D721Med (cell line): ENCODE measurements at places on chromosomes 5 and 9.

DNA sequence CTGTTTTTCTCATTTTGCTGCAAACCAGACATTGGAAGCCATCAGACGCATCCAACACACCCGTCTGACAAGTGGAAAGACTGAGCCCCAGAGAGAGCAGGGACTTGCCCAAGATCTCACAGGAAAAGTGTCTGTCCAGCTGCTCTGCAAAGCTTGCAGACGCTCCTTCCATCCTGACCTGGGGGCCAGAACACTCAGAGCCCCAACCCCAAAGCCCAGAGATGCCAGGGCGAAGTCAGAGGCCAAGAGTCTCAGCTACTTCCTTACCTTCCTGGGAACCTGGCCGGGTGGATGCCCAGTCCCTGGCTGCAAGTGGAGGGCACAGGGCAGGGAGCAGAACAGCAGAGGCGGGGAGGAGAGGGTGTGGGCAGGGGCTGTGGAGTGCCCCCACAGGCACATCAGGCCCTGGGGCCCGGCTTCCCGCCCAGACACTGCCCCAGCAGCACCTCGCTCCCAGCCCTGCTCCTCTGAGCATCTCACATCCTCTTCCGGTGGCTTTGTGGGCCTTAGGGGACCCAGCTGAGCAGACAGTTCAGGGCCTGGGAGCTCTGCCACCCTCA lies 9.7 kb upstream of the RALGDS start:
- DNase-seq: no peak

- DNase-seq: no peak
Measured at GRCh38 chr9:92671323-92671722, 1.4 kb upstream of the IPPK start.

DNA sequence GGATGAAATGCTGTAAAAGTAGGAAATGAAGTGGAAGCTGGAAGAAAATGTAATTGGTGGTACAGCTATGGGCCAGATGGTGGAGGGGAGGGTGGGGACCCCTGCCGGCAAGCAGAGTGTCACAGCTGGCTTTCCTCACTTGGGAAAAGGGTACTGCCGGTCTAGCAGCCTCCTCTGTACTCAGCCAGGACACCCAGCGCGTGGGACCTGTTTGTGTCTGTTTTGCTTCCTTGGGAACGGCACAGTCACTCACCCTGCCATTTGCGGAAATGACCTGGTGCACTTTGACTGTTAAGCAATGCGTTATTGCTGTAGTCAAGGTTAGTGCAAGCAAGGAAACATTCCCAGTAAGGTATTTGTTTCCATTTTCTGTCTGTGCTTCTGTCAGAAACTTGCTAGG lies 10.1 kb downstream of the TMEM252 start:
- no peak for DNase-seq

DNA sequence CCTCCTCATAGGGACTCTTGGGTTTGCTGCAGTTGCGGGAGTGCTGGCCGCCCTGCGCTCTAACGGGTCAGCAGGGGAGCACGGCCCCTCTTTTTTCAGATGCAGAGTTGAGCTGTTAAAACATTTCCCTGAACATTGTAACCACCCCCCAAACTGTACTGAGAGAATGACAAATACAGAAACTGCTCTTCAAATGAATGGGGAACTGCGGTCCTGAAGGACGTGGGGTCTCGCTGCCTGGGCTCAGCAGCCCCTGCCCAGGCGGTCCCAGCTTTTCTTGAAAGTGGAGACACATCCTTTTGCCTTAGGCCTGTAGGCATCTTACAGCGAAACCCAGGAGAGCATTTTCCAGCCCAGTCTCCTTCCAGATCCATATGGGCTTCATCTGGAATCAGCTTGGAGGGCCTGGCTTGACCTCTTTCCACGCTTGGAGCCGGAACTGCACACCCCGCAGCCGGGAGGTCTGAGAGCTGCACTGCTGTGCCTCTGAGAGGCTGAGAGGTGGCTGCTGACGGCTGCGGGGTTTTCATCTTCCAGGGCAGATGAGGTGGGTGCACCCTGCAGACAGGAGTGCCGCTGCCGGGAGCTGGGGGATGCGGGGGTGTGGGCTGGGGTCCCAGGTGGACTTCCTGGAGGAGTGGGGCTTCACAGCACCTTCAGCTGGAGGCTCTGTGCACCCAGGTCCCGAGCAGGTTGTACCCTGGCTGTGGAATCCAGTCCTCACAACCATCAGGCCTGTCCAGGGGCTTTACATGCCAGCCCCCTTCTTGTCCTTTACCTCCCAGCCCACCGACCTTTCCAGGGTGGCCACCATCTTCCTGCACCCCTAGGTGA lies 1.2 kb upstream of the AGPAT2 start:
- DNase-seq: no peak

DNA sequence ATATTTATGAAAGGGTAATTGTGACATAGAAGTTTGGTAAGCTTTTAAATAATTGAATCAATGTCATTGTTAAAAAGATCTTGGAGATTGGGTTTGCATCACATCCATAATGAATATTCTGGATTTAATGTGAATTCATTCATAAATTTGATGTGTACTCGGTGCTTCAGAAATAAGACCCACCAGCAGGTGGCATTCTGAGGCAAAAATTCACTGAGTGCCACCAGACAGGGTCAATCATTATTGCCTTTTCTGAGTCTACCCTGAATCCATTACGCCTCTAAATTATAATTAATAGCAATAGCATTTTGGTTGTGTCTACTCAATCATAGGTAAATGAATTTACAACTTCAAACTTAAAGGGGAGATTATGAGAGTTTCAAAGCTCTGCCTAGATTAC lies 1.0 kb downstream of the TRPC7 start:
- DNase-seq: no peak

GRCh38 chr9:123867034-123867433 lies 62.9 kb downstream of the DENND1A start:
- DNase-seq: no peak

- no peak for DNase-seq
Measured at GRCh38 chr5:179325296-179326031, 19.8 kb downstream of the ADAMTS2 start.

DNA sequence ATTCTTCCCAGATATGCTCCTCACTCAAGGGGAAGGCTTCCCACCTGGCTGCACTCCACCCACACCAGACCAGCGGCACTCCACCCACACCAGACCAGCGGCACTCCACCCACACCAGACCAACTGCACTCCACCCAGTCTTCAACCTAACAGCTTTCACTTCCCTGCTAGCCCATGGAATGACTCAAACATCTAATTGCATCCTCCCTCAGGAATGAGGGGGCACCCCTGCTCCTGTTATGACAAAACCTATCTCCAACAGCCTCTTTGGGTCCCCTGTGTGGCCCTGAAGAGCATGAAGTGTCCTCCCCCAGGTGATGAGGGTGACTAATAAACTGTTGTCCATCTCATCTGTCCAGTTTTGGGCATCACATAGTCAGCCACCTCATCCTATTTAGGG lies 556.6 kb upstream of the TUSC1 start:
- DNase-seq: no peak

DNA sequence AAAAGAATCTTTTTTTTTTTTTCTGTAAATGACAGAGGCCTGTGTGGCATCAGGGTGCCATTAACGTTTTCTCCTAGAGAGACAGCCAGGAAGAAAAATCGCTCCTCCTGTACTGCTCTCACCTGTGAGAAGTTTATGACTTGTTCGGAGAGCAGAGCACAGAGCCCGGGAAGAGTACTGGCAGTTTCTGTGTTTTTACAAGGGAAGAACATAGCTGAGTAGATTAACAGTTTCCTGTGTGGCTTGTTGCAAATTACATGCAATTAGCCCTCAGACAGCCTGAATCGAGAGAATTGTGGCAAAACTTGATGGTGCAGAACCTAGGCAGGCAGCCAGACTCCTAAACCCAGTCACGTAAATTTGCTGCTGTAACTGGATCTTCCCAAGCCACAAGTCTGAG lies 32.1 kb downstream of the PRKACG start:
- no peak for DNase-seq

GRCh38 chr9:101458963-101459631 lies 23.5 kb upstream of the ALDOB start:
- peak; percentile 44 for DNase-seq

- DNase-seq: no peak
Measured at GRCh38 chr9:966870-967269, 9.6 kb upstream of the DMRT3 start.

- no peak for DNase-seq
Measured at GRCh38 chr9:121048618-121049017, 1.5 kb downstream of the C5 start.

DNA sequence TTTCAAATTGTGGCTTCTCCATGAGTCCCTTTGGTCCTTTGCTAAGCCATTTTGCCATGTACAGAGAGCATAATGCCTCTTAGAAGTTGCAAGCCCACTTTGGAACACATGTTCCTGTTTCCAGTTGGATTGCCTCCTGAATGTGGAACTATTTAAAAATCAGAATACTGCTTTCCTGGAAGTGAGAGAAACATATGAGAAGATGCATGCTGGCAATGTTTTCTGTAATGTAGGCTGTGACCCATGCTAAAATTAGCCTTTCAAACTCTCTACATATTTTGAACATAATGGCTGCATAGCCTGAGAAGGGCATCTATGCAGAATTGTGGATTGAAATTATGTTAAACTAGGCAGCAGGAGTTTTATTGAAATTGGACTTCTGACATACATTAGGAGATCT lies 175.5 kb upstream of the PAPPA start:
- DNase-seq: no peak

DNA sequence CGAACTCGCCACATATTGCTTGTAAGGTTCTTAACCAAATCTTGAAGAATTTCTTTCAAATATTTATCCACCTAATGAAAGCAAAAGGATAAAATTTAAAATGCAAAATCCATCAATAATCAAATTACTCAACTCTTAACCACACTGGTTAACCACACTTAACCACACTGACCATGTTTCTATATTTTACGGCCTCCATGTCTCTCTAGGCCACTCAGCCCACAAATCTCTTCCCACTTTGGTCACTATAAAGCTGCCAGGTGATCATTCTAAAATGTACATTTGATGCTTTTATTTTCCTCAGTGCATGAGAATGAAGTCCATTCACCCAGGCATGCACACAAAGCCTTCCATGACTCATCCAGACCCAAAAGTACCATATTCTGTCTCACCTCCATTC lies 56.4 kb upstream of the OR2K2 start:
- DNase-seq: no peak
